ENCODE measurements at places on chromosomes 5 and 9.

DNA sequence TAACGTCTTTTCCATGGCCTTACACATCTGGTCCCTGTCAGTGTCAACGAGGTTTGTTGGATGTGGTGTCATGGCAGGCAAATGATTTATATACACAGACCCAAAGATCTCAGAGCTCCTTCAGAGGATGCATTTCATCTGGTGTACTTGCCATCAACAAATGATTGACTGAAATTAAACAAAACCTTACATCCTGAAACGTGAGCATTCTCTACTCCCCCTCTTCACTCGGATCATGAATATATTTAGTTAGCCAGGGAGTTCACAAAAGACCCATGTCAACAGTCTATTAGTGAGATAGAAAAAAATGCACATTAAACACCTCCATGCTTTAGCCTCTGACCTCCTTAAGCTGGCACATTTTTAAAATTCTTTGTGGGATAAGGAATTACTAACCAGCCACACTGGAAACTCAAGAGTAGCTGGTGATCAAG lies 215.6 kb downstream of the EFNA5 start:
- no peak for DNase-seq

DNA sequence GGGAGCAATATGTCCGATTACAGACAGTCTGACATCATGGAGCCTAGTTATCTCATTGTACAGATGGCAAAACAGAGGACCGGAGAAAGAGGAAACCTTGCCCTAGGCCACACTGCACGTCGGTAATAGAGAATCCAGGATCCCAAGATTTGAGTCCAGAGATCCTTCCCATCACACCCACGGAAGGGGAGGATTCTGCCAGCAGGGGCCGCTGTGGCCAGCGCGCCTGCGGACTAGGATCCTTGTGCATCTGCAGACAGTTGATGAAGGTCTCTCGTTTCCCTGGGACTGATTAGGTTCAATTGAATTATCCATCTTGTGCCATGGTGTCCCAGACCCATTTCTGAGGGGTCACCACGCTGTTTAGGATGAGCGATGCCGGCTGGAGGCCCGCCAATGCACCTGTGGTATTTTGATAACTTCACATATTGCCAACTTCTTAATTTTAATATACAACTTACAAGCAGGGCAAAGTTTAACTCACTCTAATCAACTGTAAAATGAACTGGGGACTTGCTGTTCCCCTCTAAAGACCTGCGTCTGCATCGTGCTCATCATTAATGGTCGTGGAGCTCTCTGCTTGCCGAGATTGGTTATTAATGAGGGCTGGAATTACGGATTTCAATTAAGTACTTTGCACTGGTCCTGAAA lies 592.7 kb upstream of the BRINP1 start:
- DNase-seq = no peak

GRCh38 chr5:167245868-167246267 lies 1045.6 kb upstream of the WWC1 start:
- DNase-seq = no peak

- no peak for DNase-seq
Measured at GRCh38 chr5:69250593-69250992, 15.9 kb downstream of the CDK7 start.

GRCh38 chr9:38343037-38343436 lies 49.5 kb upstream of the ALDH1B1 start:
- DNase-seq = no peak

- no peak for DNase-seq
Measured at GRCh38 chr9:109912726-109913460, 132.9 kb downstream of the PALM2AKAP2 start.

DNA sequence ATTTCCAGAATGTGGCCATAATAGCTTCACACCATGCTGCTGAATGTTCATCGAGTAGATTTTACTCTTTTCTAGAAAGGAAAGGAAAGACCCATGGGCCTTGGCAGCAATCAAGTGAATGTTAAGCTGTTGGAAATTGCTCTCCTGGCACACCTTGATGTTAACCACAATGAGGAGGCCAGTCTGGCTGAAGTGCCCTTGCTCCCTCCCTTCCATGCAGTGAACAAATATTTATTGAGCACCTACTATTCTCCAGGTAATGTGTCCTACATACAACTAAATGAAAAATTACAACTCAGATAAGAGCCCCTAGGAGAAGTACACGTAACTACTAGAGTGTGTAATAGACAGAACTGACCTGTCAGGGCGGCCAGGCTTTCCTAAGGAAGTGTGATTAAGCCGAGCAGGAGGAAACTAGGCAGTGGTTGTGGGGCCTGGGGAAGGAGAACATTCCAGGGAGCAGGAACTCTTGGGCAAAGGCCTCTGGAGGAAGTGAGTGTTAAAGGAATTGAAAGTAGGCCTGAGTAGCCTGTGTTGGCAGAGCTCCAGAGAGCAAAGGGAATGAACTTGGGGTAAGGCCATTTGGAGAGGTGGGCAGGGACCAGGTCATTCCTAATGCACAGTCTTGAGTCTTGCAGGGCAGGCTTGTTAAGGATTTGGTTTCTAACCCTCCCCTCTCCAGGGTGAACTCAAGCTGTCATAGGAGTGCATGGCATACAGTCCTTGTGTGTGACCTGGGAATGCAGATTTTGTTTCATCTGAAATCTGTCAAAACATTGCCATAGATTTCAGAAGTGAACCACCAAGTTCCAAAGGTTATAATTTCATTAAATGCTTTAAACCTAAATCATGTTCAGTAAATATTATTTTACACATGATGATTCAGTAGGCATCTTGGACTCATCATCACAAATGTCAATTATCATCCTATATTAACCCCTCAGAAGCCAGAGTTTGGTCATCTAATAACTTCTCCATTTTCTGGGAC lies 9.0 kb upstream of the ZSWIM6 start:
- no peak for DNase-seq

GRCh38 chr9:95073918-95074317 lies 243.6 kb downstream of the FANCC start:
- DNase-seq = no peak

GRCh38 chr9:132578367-132578932 lies 4.0 kb upstream of the BARHL1 start:
- DNase-seq = no peak

DNA sequence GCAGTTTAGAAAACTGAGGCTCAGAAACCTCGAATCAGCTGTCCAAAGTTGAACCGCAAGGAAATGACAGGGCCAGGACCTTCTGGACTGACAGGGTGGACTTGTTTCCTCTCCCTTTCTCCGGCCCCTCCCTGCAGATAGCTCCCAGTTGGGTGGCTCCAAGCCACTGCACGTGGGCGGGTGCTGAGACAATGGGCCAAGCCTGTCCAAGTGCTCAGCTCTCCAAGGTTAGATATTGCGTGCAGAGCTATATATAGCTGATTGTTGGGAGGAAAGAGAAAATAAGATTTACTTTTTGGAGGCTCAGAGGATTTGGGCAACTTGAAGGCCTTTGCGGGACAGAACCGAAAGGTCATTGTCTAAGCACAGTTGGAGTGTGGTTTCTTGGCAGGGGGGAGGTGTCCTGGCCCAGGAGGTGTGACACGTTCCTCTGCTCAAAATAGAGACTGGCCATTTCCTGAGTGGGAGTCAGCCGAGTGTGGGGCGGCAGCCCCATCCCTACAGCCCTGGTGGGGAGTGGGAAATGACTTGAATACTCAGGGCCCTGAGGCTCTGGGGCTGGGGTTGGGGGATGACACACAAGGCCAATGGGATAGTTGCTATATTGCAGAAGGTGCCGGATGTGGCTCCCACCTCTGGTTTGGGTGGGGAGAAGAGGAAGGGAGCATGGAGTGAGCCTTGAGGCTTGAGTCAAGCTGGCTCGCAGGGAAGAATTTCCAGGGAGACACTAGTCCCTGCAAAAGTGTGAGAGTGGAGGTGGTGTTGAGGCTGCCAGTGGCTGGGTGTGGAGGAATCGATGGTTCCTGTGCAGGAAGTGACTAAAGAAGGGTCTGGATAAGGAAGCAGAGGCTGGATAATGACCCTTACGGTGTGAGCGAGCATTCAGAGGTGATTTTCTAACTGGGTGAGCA lies 44.4 kb upstream of the SMAD5 start:
- no peak for DNase-seq

DNA sequence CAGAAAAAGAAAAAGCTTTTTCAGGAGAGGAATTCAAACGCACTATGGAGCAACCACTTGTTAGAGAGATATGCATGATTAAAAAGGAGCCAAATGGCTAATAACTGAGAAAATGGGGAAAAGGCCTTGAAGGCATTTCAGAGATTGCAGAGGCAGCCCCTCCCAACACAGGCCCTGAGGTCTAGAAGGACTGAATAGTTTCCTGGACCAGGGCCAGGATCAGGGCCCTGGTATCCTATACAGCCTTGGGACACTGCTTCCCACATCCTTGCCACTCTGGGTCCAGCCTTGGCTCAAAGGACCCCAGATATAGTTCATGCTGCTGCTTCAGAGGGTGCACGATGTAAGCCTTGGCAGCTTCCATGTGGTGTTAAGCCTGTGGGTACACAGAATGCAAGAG lies 20.7 kb upstream of the FEM1C start:
- DNase-seq = no peak

GRCh38 chr5:14635656-14636055 lies 28.9 kb upstream of the OTULIN start:
- DNase-seq = no peak

GRCh38 chr5:32299059-32299677 lies 13.6 kb downstream of the MTMR12 start:
- no peak for DNase-seq

GRCh38 chr5:102324714-102325113 lies 28.6 kb upstream of the SLCO4C1 start:
- DNase-seq = no peak

DNA sequence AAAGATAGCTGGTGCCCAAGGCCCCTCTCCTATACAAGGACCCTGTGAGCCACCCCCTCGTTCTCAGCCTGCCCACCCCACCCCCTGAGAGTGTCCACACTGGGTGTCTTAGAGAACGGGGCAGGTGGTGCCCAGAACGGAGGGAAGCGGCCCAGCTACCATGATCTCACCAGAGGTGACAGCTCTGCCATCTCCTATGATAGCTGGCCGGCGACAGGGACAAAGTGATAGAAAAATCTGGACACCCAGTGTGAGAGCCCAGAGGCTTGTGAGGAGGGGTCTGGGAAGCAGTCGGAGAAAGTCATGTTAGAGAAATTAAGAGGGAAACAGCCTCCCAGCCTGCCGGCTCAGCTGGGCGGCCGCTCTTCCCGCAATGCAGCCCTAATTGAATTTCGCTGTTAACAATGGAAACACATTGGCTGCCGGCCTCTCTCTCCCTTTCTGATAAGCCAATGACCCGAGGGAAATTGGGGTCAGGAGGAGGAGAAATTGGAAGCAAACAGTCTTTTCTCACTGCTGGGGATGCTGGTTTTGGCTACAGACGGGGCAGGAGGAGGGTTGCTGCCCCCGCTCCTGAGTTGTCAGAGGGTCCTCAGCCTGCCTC lies 32.3 kb downstream of the HK3 start:
- DNase-seq = no peak

GRCh38 chr5:126311766-126312165 lies 111.4 kb upstream of the GRAMD2B start:
- DNase-seq = no peak

DNA sequence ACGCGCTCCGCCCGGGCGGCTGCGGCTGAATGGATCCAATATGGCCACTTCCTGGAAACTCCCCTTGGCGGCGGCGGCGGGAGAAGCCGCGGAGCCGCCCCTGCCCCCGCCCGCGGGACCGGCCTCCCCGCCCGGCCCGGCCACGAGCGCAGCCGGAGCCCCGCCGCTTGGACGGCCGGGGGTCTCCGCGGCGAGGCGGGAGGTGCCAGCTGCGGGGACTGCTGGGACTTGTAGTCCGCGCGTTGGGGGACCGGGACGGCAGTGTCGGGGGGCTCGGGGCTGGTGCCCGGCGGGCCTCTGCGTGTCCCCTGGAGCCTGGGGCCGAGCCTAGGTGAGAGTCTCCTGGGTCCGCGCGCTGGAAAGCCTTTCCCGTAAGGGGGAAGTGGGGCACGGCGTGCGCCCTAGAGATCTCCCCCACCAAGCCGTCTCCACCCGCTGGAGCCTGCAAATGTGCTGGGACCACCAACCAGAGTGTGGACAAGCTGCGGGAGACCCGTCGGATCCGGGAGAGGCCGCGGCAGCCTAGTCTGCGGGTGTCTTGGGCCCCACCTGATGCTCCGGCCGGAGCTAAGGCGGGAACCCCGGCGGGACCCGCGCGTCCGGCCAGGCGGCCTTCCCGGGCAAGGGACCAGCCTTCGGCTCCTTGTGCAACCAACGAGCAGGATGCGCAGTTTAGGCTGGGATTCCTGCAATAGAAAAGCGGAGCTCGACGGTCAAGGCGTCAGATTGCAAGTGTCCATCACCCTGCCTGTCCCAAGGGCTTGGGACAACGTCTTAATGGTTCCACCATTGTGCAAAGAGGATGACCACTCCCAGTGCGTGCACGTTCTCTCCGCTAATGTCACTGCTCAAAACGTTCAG lies at the start of gene SEPTIN8:
TSS of gene SEPTIN8 (minus strand) at position 31 of the 861 bp plus-strand sequence. CDS start 102 bp downstream, outside the sequence.
- peak; percentile 30 for DNase-seq

- DNase-seq = no peak
Measured at GRCh38 chr9:112894699-112895098, 4.0 kb upstream of the SLC46A2 start.

- DNase-seq = no peak
Measured at GRCh38 chr9:108133680-108134079, 644.1 kb upstream of the KLF4 start.

DNA sequence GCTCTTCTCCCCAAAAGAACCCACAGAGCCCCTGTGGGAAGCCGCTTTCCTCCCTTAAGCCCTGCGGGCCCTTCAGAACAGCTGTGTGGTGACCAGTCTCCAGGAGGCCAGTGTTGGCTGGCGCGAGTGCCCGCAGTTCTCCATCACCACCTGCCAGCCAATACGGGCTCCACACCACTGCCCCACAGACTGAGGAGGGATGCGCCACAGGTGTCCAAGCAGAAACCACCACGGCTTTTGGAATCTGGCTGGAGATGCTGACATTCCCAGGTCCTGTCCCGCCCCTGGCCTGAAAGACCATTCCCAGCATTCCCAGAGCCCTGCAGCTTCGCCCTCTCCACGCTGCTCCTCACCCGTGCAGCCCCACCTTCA lies 12.8 kb downstream of the CCNI2 start:
- no peak for DNase-seq

GRCh38 chr9:3173374-3173773 lies 329.5 kb upstream of the PUM3 start:
- no peak for DNase-seq

DNA sequence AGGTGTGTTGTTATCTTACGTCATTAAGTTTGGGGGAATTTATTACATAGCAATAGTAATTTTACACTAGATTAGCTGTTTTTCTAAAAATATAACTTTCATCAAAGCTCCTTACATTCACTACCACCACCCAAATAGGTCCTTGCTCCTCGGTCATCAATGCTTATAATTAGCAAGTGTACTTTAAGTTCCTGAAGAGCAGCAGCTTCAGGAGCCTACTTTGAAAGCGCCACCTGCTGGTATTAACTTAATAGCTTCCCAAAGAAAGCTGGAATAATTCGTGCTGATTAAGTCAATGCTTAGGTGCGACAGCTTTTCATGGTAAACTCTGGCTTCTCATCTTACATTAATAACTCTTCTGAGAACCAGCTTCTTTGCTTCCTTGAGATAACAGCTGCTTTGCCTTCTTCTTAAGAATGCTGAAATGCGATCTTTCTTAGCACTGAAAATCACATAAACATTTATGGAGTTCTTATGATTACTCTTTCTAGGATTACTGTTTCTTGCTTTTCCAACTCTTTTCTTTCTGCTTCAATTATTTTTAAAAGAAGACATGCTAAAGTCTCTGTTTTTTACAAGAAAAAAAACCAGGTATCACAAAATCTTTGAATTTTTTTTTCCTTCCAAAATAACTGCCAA lies 10.0 kb upstream of the C5 start:
- DNase-seq = no peak

- no peak for DNase-seq
Measured at GRCh38 chr9:95224376-95225019, 93.0 kb downstream of the FANCC start.
